Calu3 (cell line): ENCODE measurements at places on chromosomes 13 and 19. TPM values are rescaled to one million over a fixed set of nuclear protein-coding genes. Genes with fewer than 3 reads are reported as not detected.

DNA sequence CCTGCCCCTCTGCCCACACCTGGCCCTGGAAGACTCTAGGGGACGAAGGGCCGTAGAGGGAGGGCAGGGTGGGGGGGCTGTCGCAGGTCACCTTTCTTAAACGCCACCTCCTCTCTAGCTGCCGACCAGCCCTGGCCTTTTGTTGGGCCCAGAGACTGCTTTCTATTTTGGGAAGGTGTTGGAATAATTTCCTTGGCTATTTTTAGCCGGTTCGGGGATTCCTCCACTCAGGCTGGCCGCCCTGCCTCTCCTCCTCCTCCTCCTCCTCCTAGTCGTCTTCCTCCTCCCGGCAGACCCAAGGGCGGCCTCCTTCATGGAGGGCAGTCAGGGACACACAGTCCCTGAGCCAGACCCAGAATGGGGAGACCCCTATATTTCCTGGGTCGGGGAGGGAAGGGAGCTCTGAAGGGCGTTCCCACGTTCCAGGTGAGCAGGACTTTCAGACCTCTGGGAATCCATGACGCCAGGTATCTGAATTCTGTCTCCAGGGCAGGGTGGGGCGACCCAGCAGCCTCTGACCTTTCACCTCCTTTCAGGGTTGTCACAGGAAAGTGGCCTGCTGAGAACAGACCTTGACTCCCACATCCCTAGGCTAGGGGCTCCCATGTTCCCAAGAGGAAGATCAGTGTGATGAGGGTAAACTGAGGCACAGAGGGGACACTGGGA lies 19.9 kb downstream of the GADD45B start:
- peak overlapping the region; percentile 54 for H3K4me3 ChIP-seq
- peaks cover 12% of the 10 kb centered on the region for H3K36me3 ChIP-seq
- peaks cover 26% of the 10 kb centered on the region for H3K4me1 ChIP-seq
- no peaks in the 10 kb centered on the region for H3K27me3 ChIP-seq
- DNase-seq = no peak
- no peak overlapping the region for H3K27ac ChIP-seq

DNA sequence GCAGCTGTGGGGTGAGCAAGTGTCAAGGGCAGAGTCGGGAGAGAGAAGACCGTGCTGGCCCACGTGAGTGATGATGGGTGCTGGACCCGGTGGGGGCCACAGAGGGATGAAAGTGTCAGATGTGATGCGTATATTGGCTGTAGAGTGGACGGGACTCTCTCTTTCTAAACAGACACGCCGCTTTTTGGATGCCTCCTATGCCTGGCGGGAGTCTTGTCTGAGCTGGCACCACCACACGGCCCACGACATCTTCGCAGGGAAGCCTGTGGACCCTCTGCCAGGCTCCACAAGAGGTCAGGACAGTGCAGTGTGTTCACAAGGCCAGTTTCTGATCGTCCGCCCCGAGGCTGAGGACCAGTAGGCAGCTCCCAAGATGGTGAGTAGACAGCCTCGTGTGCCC lies 12.9 kb upstream of the MRI1 start:
- H3K36me3 ChIP-seq = peaks cover 61% of the 10 kb centered on the region
- no peak for DNase-seq
- H3K4me3 ChIP-seq = no peak overlapping the region
- H3K27me3 ChIP-seq = no peaks in the 10 kb centered on the region
- H3K4me1 ChIP-seq = peaks cover 8% of the 10 kb centered on the region
- no peak overlapping the region for H3K27ac ChIP-seq

GRCh38 chr13:48400850-48401291 lies 12.0 kb downstream of the LPAR6 start:
- no peak overlapping the region for H3K4me3 ChIP-seq
- no peak for DNase-seq
- no peaks in the 10 kb centered on the region for H3K27me3 ChIP-seq
- peaks cover 4% of the 10 kb centered on the region for H3K36me3 ChIP-seq
- peaks cover 26% of the 10 kb centered on the region for H3K4me1 ChIP-seq
- H3K27ac ChIP-seq = peak overlapping the region; percentile 42

DNA sequence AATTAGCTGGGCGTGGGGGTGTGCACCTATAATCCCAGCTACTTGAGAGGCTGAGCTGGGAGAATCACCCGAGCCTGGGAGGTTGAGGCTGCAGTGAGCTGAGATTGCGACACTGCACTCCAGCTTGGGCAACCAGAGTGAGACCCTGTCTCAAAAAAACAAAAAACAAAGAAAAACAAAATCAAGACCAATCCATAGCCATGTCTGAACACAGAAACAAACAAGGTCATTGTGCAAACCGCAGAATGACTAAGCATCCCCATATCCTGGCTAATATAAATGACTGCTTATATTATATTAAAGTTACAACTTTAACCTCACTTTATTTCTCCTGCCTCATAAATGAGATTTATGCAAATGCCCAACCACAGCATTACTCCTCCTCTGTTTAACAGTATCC lies 2.3 kb upstream of the LYPD3 start:
- H3K4me1 ChIP-seq = peaks cover 49% of the 10 kb centered on the region
- peak; percentile 28 for DNase-seq
- no peaks in the 10 kb centered on the region for H3K27me3 ChIP-seq
- peak overlapping the region; percentile 24 for H3K4me3 ChIP-seq

- no peak overlapping the region for H3K4me3 ChIP-seq
- H3K4me1 ChIP-seq = no peaks in the 10 kb centered on the region
- no peak overlapping the region for H3K27ac ChIP-seq
These were observed 139.3 kb downstream of the PCDH9 start for GRCh38 chr13:67090856-67091255.

DNA sequence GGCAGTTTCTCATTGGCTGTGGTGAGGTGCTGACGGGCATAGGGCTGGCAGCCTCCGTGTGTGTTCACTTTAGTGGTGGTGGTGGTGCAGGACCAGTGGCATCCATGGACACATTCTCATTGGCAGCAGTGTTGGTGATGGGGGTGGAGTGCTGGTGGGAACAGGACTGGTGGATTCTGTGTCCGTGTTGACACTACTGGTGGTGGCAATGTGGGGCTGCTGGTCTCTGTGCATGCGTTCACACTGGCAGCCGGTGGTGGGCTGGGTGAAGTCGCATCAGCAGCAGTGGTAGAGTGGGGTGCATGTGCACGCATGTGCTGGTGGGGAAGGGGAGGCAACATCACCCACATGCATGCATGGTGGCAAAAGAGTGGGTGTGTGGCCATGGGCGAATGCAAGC lies 1471.4 kb upstream of the PCDH20 start:
- H3K27ac ChIP-seq = no peak overlapping the region
- no peaks in the 10 kb centered on the region for H3K36me3 ChIP-seq
- H3K4me1 ChIP-seq = no peaks in the 10 kb centered on the region
- H3K4me3 ChIP-seq = no peak overlapping the region

GRCh38 chr19:16461630-16462051 lies 10.1 kb downstream of the EPS15L1 start:
- no peak overlapping the region for H3K27ac ChIP-seq
- no peak for DNase-seq
- no peaks in the 10 kb centered on the region for H3K27me3 ChIP-seq
- peaks cover 34% of the 10 kb centered on the region for H3K4me1 ChIP-seq

DNA sequence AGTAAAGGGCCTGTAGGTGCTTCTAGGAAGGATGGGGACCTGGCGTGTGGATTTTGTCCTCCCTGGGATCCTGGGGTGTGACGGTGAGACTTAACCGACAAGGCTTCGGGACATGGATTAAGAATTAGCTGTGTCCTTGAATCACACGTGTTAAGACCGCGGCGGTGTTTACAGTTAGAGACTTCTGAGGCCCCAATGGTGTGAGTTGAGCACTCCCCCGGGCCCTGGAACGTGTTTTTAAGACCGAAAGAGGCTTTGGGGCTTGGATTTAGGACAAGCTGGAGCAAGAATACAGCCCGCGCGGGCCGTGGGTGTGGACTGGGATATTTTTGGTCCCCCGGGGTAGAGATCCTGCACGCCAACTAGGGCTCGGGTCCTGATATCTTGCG lies 1.2 kb upstream of the SLC27A1 start:
- peak overlapping the region; percentile 81 for H3K4me3 ChIP-seq
- H3K36me3 ChIP-seq = peaks cover 53% of the 10 kb centered on the region
- peak overlapping the region; percentile 24 for H3K27ac ChIP-seq
- H3K4me1 ChIP-seq = peaks cover 18% of the 10 kb centered on the region
- no peak for DNase-seq
- no peaks in the 10 kb centered on the region for H3K27me3 ChIP-seq

DNA sequence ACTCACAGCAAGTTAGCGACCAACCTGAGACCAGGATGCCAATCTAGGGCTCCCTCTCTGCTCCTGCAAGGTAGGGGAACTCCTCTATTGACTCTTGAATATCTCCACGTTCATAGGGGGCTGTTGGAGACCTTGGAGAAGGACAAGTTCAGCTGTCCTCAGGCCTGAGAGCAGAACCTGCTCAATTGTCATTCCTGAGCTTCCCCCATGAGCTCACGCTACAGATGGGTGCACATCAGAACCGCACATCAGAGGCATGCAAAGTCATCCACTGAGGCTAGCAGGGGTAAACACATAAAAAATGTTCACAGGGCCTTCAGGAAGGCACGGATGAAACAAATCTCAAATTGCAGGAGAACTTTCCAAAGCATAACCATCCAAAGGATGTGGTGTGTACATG lies 168.8 kb upstream of the ZNF507 start:
- no peaks in the 10 kb centered on the region for H3K36me3 ChIP-seq
- no peak overlapping the region for H3K4me3 ChIP-seq
- H3K27me3 ChIP-seq = peaks cover 15% of the 10 kb centered on the region
- DNase-seq = no peak

GRCh38 chr19:51566489-51567100 lies 4.5 kb upstream of the ZNF175 start:
- DNase-seq = no peak
- H3K4me3 ChIP-seq = no peak overlapping the region
- peaks cover 2% of the 10 kb centered on the region for H3K4me1 ChIP-seq
- peaks cover 54% of the 10 kb centered on the region for H3K27me3 ChIP-seq
- H3K27ac ChIP-seq = no peak overlapping the region

DNA sequence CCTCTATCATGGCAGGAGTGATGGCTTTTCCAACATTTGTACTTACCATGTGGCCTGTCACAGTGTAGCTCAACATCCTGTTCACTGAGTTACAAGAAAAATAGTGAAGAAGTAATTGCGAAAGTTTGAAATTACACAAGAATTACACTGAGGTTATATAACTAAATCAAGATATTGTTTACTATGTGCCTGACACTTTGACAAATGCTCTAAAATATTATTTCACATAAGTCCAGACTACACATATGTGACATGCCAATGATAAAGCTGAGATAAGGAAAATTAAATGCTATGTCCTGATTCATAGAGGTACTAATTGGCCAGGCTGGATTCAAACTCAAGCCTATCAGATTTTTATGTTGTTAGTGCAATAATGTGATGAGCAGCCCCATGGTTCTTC lies 451.7 kb downstream of the PCDH9 start:
- no peaks in the 10 kb centered on the region for H3K4me1 ChIP-seq
- H3K4me3 ChIP-seq = no peak overlapping the region
- no peaks in the 10 kb centered on the region for H3K27me3 ChIP-seq
- H3K36me3 ChIP-seq = no peaks in the 10 kb centered on the region

- H3K4me1 ChIP-seq = no peaks in the 10 kb centered on the region
- no peaks in the 10 kb centered on the region for H3K27me3 ChIP-seq
- H3K4me3 ChIP-seq = no peak overlapping the region
- no peak overlapping the region for H3K27ac ChIP-seq
- no peak for DNase-seq
These were observed 10.7 kb upstream of the CRTC1 start for GRCh38 chr19:18672606-18673337.

DNA sequence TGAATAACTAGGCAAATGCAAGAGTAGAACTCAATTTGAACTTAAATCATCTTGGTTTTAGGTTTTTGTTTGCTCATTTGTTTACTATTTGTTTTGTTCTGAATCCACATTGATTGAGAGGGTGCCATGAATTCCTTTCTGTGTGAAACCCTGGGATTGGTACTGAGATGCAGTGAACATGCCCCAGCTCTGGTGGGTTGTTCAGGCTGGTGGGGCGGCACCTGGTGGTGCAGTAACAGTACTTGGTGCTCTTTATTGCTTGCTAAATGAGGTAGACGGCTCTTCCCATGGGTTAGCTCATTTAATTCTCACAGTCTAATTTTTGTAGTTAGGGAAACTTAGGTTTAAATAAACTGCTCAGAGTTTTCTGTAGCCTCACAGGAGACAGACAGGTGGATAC lies 48.4 kb downstream of the WASF3 start:
- H3K4me1 ChIP-seq = no peaks in the 10 kb centered on the region
- DNase-seq = no peak
- H3K27me3 ChIP-seq = no peaks in the 10 kb centered on the region
- no peak overlapping the region for H3K4me3 ChIP-seq
- no peaks in the 10 kb centered on the region for H3K36me3 ChIP-seq
- H3K27ac ChIP-seq = no peak overlapping the region

- no peaks in the 10 kb centered on the region for H3K27me3 ChIP-seq
- H3K4me1 ChIP-seq = peaks cover 15% of the 10 kb centered on the region
- peaks cover 31% of the 10 kb centered on the region for H3K36me3 ChIP-seq
- peak; percentile 10 for DNase-seq
- peak overlapping the region; percentile 88 for H3K27ac ChIP-seq
These were observed 2.3 kb downstream of the UPF1 start for GRCh38 chr19:18833849-18834643.

GRCh38 chr19:41785653-41786052 lies 10.7 kb upstream of the CEACAM3 start:
- DNase-seq = peak; percentile 84
- peak overlapping the region; percentile 4 for H3K27ac ChIP-seq
- no peaks in the 10 kb centered on the region for H3K27me3 ChIP-seq
- no peak overlapping the region for H3K4me3 ChIP-seq

DNA sequence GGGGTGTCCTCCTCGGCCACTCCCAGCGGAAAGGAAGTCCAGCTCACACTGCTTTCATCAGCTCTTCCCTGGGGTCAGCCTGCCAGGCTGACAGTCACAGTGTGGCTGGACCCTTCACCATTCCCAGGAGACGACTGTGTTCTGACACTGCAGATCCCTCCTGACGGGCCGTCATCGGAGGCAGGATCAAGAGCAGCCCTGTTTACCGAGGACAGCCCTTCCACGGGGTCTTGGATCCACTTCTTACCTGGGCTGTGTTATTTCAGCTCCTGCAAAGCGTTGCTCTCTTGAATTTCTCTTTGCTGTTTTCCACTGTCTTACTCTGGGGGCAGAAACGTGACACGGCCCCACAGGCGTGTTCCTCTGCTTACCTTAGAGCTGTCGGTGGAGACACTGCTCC lies 149.9 kb upstream of the SOX1 start:
- H3K36me3 ChIP-seq = no peaks in the 10 kb centered on the region
- no peak for DNase-seq
- H3K4me1 ChIP-seq = no peaks in the 10 kb centered on the region
- no peak overlapping the region for H3K27ac ChIP-seq
- H3K27me3 ChIP-seq = no peaks in the 10 kb centered on the region
- no peak overlapping the region for H3K4me3 ChIP-seq

Gene CYP2A6
- not detected in 2 replicates for total RNA-seq

Gene GADD45GIP1
- 20.0 and 21.6 TPM in 2 replicates for total RNA-seq

Gene ZNF816
- 16.5 and 17.5 TPM in 2 replicates for total RNA-seq
